ENCODE measurements at places on chromosomes 5 and 9.

GRCh38 chr5:146284016-146284415, 54.6 kb upstream of the POU4F3 start:
- no peak for DNase-seq

DNA sequence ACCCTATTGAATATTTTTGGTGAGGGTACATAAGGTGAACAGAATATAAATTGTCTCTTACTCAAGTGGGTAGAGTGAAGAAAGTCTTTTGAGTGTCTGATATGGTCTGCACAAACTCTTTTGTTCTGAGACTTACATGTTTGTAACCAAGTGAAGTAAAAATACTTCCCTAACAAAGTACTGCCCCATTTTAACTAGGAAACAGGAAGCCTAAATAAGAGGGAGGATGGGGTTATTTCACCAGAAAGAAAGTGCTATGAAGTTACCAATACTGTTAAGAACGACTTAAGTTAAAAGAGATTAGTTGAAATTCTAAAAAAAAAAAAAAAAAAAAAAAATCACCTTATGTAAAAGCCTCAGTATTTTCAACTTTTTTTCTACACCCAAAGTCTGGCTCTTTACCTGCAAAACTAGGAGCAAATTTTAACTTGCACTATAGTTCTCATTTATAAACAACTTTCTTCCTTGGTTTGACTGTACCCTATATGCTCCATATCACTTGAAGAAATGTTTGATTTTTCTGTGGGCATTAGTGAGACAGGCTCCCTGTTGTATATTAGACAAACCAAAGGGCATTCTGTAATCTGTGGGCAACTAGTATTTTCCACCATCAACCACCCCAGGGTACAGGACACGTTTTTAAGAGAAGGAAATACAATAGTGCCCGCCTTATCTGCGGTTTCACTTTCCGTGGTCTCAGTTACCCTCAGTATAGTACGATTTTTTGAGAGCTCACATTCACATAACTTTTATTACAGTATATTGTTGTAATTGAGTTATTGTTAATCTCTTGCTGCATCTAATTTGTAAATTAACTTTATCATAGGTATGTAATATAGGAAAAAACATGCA, 127.7 kb downstream of the NR3C1 start:
- DNase-seq: no peak

- no peak for DNase-seq
Observed at GRCh38 chr5:39466846-39467245, 42.1 kb upstream of the DAB2 start.

DNA sequence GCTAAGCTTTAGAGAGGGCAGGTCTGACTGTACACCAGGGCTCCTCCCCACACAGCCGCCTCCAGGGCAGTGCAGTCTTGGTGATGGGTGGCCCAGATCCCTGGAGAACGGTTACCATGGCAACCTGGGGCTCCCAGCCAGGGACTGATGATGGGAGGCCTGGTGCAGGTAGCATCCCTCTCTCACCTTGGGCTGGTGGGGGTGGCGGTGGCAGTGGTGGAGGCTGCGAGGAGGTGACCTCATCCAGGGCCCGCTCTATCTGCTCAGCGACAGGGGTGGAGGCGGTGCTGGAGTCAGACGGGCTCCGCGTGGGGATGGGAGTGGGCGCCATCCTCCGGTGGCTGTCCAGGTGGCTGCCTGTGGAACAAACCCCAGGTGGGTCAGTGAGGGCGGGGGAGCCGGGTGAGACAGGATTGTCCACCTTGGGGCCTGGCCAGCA, 12.3 kb downstream of the PRR7 start:
- no peak for DNase-seq

- no peak for DNase-seq
Observed at GRCh38 chr9:35702696-35703095, 13.0 kb upstream of the TPM2 start.

Measured in activated CD4-positive, alpha-beta T cell treated with anti-CD3 and anti-CD28 coated beads for 4 hours (primary cell).